ENCODE measurements at places on chromosomes 1 and 21. TPM values are rescaled to one million over a fixed set of nuclear protein-coding genes. Genes with fewer than 3 reads are reported as not detected.

DNA sequence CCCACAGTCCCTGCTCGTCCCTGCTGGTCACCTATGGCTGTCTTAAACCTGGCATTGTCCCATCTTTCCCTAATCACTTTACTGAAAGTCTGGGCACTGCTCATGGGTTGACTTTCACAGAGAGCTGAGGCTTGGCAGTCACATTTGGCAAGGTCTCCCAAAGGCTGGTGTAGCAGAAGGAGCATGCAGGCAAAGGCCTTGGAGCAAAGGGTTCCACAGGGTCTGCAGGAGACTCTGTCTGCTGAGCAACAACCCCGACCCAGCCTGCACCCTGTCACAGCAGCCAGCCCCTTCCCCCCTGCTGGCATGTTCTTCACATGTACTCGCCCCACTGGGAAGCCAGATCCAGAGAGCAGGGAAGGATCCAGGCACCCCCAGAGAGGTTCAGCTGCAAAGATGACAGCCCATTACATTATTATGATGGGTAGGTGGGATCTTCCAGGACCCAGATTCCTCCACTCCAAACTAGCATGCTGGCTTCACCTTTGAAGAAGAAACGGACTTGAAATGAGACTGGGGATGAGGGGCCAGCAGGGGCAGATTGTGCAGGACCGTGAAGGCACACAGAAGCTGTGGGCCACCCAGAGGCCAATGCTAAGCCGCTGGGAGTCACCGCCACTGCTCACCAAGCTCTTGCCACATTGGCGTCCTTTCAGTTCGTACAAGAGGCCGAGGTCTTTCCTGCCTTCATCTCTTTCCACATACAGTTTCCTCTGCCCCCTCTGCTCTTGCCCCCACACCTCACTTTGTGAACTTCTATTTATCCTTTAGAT lies 14.2 kb upstream of the TMEM125 start:
- H3K4me1 ChIP-seq, result no peaks in the 10 kb centered on the region
- no peaks in the 10 kb centered on the region for H3K36me3 ChIP-seq
- H3K4me3 ChIP-seq, result no peak overlapping the region
- H3K27me3 ChIP-seq, result peaks cover 26% of the 10 kb centered on the region

- no peak for DNase-seq
- H3K4me1 ChIP-seq, result no peaks in the 10 kb centered on the region
- H3K27ac ChIP-seq, result no peak overlapping the region
- no peak overlapping the region for H3K4me3 ChIP-seq
Measured at GRCh38 chr1:81197591-81197990, 603.1 kb upstream of the ADGRL2 start.

DNA sequence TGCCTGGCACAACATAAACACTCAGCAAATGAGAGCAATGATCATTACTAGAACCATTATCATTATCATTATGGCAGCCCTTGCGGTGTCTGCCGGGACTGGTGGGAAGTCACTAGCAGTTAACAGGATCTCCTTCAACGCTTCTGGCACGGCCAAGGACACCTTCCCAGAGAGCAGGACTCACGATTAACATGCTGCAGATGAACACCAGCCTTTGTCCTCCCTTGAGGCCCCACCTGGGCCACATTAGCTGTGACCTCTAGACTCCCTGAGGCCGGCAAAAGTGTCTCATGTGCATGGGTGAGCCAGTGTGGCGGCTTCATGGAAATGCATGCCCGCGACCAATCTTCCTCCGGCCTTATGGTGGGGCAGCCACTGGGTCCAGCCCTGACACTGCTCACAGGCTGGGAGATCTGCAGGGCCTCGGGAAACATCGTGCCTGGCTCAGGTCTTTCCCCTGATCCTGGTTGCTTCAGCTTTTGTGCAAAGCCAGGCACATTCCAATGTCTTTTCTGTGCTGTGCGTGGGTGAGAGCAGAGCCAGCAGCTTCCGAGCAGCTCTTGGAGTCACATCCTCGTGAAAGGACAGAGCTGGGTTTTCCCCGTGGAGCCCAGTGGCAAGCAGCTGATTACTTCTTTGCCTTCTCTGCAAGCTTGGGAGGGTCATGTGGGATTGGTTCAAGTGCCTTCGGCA lies 107.3 kb downstream of the HMGB4 start:
- H3K27ac ChIP-seq, result no peak overlapping the region
- no peak for DNase-seq
- H3K36me3 ChIP-seq, result no peaks in the 10 kb centered on the region
- no peak overlapping the region for H3K4me3 ChIP-seq
- peaks cover 13% of the 10 kb centered on the region for H3K27me3 ChIP-seq
- peaks cover 5% of the 10 kb centered on the region for H3K4me1 ChIP-seq

RGS13 gene
- not detected for total RNA-seq

C21orf58 gene
- 13.9 TPM for total RNA-seq

DNA sequence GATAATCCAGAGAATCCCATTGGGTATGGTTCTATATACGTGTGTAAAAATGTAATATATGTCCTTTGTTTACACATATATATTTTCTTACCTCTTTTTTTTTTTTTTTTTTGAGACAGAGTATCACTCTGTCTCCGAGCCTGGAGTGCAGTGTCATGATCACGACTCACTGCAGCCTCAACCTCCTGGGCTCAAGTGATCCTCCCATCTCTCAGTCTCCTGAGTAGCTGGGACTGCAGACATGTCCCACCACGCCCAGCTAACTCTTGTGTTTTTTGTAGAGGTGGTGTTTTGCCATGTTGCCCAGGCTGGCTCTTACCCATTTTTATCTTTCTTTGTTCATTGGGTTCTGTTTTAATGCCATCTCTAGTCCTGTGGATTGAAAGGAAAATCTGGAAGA lies 59.5 kb downstream of the ZBTB17 start:
- H3K4me1 ChIP-seq, result peaks cover 42% of the 10 kb centered on the region
- peaks cover 14% of the 10 kb centered on the region for H3K36me3 ChIP-seq
- H3K4me3 ChIP-seq, result no peak overlapping the region

DNA sequence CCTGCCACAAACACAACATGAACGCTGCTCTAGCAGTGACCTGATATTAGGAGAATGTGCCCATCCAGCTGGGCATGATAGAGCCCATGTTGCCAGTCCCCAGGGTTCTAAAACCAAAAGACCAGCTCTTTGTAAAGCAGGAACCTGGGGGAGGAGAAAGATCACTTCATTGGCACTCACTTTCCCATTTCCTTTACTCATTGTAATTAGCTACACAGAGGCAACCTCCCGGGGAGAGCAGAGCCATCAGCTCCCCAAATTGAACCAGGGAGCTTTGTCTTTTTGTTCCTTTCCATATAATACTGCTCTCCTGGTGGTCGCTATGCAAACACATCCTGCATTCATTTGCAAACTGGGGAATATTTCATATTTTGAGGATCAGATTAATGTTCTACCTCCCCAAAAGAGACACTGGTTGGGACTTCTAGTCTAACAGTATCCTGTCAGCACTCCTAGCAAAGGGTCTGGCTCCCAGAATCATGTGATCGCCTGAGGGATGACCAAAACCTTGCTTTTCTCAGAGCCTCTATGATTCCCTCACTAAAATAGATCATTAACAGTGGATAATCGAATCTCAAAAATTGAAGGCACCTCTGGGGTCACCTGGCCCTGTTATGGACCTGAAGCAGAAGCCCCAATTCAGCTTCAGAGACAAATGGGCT lies 76.7 kb upstream of the CD1D start:
- no peaks in the 10 kb centered on the region for H3K36me3 ChIP-seq
- no peaks in the 10 kb centered on the region for H3K27me3 ChIP-seq
- no peak overlapping the region for H3K27ac ChIP-seq
- H3K4me1 ChIP-seq, result peaks cover 4% of the 10 kb centered on the region
- no peak overlapping the region for H3K4me3 ChIP-seq

DNA sequence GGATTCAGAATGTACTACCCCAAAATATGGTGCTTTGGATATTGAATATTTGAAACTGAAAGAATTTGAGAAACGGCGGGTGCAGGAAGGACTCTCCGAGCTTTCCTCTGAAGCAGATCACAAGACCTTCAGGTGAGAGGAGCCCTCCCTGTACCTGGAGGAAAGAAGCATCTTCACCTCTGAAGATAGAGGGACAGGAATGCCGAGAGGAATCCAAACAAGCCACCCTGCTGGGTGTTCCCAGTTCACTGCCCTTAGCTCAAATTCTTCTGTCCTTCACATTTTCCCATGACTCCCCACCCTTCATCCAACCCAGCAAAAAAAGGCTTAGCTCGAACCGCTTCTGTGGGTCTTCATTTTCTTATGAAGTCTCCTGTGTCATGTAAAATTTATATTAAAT lies 18.2 kb upstream of the PADI2 start:
- no peaks in the 10 kb centered on the region for H3K27me3 ChIP-seq
- H3K36me3 ChIP-seq, result peaks cover 2% of the 10 kb centered on the region
- H3K4me1 ChIP-seq, result peaks cover 16% of the 10 kb centered on the region
- H3K4me3 ChIP-seq, result no peak overlapping the region

GRCh38 chr21:37437376-37438080 lies 71.0 kb downstream of the DYRK1A start:
- H3K27ac ChIP-seq, result peak overlapping the region; percentile 6
- H3K36me3 ChIP-seq, result peaks cover 2% of the 10 kb centered on the region
- no peaks in the 10 kb centered on the region for H3K27me3 ChIP-seq
- H3K4me1 ChIP-seq, result peaks cover 37% of the 10 kb centered on the region
- no peak overlapping the region for H3K4me3 ChIP-seq

TMEM52 gene
- total RNA-seq, result 0.90 TPM

CD5L gene
- not detected for total RNA-seq

DNA sequence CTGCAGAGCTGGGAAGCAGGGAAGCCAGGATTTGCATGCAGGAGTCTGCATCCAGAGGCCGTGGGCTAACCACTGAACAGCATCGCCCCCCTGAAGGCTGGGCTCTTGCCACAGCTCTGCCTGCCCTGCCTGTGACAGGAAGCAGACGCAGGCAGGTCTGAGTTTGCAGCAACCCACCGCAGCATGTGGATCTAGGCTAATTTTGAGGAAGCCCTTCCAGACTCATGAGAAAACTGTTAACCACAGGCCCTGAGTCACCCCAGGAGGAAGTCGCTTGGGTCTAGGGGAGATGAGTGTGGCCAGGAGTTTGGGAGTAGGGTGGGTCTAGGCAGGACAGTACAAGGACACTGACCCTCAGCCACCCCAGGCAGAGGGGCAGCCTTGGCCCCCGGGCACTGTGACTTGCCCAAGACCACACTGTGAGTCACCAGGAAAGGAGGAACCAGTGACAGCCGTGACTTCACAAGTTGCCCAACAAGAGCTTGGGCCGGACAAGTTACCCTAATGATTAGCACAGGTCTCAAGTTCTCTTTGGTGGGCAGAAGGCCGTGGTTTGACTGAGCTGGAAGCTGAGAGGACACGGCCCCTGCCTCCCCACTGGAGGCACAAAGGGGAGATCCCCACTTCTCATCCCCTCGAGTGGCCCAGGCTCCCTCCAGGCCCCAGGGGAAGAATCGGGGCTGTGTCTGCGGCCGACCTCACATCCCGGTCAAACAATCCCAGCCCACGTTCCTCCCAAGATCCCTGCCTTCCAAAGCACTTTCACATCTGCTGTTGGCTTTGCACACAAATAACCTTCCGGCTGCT lies 826 bp downstream of the LAPTM5 start:
- H3K27me3 ChIP-seq, result peaks cover 6% of the 10 kb centered on the region
- DNase-seq, result peak; percentile 56
- peak overlapping the region; percentile 84 for H3K27ac ChIP-seq
- H3K4me1 ChIP-seq, result peaks cover 17% of the 10 kb centered on the region
- H3K4me3 ChIP-seq, result no peak overlapping the region
- H3K36me3 ChIP-seq, result no peaks in the 10 kb centered on the region

ANGPTL7 gene
- not detected for total RNA-seq

GRCh38 chr1:21027805-21028204 lies 148.9 kb downstream of the EIF4G3 start:
- H3K27ac ChIP-seq, result no peak overlapping the region
- no peaks in the 10 kb centered on the region for H3K27me3 ChIP-seq
- peaks cover 27% of the 10 kb centered on the region for H3K4me1 ChIP-seq

FCER1A gene
- not detected for total RNA-seq

GRCh38 chr1:158146739-158147138 lies 34.0 kb upstream of the CD1D start:
- H3K27me3 ChIP-seq, result peaks cover 3% of the 10 kb centered on the region
- H3K36me3 ChIP-seq, result no peaks in the 10 kb centered on the region
- no peak overlapping the region for H3K27ac ChIP-seq
- DNase-seq, result no peak
- H3K4me1 ChIP-seq, result peaks cover 33% of the 10 kb centered on the region
- no peak overlapping the region for H3K4me3 ChIP-seq

TRIM63 gene
- 0.70 TPM for total RNA-seq

- H3K27me3 ChIP-seq, result peaks cover 11% of the 10 kb centered on the region
- H3K4me1 ChIP-seq, result peaks cover 17% of the 10 kb centered on the region
- H3K4me3 ChIP-seq, result no peak overlapping the region
- no peak for DNase-seq
Measured at GRCh38 chr1:93015590-93015989, 54.3 kb upstream of the DIPK1A start.

DNA sequence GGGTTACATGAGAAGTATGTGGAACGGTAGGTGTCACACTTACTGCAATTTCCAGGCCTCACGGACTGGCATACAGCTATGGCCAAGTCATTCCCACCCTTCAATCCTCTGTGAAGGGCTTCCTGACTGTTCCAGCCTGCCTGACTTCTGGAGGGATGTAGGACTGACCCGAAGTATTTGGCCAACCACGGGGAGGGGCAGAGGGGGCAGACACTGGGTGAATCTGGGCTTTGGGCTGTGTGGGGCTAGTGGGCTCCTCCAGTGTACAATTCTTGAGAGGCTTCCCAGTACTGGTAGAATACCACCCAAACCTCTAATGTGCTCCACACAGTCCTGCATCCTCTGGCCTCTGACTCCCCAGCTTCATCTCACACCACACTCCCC lies 78.2 kb downstream of the FAM78B start:
- H3K27me3 ChIP-seq, result no peaks in the 10 kb centered on the region
- H3K4me3 ChIP-seq, result no peak overlapping the region
- no peak for DNase-seq
- no peaks in the 10 kb centered on the region for H3K4me1 ChIP-seq

DNA sequence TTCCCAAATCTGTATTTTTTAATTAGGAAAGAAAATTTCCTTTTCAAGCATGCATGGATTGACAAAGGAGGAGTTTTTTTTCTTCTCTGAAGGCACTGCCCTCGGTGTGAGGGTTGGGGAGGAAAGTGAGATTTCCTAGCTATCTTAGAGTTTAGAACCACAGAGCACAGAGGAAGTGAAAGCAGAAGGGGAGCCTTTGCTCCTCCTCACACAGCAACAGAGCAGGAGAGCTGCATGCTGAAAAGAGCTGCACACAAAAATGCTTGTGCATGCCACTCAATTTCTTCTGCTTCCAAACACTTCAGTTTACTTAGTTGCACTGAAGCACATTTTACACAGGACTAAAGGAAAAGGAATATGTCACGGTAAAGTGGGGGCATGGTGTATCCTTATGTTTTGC lies 308.1 kb downstream of the GPATCH2 start:
- H3K4me1 ChIP-seq, result no peaks in the 10 kb centered on the region
- H3K27ac ChIP-seq, result no peak overlapping the region
- H3K27me3 ChIP-seq, result peaks cover 18% of the 10 kb centered on the region
- H3K4me3 ChIP-seq, result no peak overlapping the region

DNA sequence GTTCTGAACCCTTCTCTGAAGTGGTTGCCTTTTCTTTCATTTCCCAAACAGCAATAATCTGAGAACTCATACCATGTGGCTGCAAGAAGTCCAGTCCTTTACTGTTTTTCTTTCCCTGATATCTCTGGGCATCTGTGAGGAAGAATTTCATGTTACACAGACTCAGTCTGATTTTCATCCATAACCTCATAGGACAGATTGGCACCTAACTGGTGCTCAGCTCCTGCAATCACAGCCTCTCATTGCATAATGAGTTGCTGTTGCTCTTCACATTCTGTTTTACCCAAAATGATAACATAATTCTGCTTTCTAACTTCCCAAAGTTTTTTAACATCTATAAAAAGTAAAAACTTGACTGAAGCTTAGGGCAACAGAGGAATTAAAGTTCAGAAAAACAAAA lies 472.2 kb upstream of the PBX1 start:
- no peak overlapping the region for H3K27ac ChIP-seq
- DNase-seq, result no peak
- no peaks in the 10 kb centered on the region for H3K4me1 ChIP-seq
